Activated CD4-positive, alpha-beta T cell treated with anti-CD3 and anti-CD28 coated beads, Interleukin-2, amount 10 ng/mL, durations not matched to agents 7 days and 5 days (primary cell): ENCODE measurements at places on chromosomes 16 and 17.

GRCh38 chr17:74531231-74531761 is at the start of gene CD300LB:
Gene CD300LB (minus strand): TSS chr17:74531475. CDS start chr17:74531350, 125 bp downstream.
- DNase-seq = no peak

- DNase-seq = peak; percentile 59
Observed at GRCh38 chr16:10514369-10515055, 65.9 kb downstream of the EMP2 start.

GRCh38 chr16:54542805-54543505 is 256.4 kb upstream of the IRX3 start:
- no peak for DNase-seq

DNA sequence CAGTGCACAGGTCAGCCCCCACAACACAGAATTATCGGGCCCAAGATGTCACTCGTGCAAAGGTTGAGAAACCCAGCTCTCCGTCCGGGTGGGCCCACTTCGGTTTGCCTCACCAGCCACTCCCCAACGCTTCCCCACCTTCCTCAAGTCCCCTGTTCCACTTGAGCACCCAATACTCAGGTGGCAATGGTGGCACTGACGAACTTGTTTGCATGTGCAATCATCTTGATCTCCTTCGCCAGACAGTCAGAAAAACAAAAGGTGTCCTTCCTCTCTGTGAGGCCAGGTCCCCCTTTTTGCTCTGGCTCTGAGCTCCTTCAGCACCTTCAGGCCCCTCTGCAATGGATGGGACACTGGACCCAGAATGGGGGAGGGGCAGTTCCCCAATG is 3.7 kb downstream of the GGA2 start:
- no peak for DNase-seq

GRCh38 chr17:70230850-70231640 is 61.7 kb downstream of the KCNJ2 start:
- no peak for DNase-seq

DNA sequence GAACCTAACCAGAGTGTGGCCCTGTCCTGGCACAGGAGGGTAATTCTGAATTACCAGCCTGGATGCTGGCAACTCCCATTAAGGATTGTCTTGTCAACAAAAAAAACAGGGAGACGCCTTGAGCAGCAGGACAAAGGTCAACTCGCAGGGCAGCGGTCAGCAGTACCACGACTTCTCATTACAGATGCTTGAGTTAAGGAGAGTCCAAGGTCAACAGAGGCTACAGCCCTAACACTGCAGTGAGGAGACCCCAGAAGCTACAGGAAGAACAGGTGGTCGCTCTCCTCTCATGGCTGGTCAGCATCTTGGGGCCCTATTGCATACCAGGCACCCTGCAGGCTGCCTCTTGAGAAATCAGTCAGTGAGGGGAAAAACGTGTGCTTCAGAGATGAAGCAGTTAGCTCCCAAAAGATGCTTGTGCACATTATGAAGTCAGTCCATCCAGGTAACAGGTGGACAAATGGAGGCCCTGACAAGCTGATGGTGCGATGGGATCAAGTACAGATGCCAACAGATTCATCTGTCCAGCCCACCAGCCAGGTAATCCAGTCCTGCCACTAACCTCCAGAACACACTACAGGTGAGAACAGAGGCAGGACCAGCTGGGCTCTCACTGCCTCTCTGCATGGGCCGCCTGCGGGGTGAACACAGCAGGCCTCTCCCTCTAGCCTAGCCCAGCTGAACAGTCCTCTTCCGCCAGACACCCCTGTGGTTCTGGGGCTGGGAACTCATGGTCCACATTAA is 4.2 kb downstream of the CSNK1D start:
- no peak for DNase-seq
